Activated T-helper 17 cell treated with anti-CD3 and anti-CD28 coated beads, Interleukin-2, amount 50 U/mL, for 72 hours (primary cell): ENCODE measurements at places on chromosomes 4 and X. TPM values are rescaled to one million over a fixed set of nuclear protein-coding genes. Genes with fewer than 3 reads are reported as not detected.

NLGN4X gene
- total RNA-seq, result not detected

CETN2 gene
- 5.2 TPM for total RNA-seq

IDH3G gene
- 62.0 TPM for total RNA-seq

TNMD gene
- not detected for total RNA-seq

RXFP1 gene
- not detected for total RNA-seq

CFAP99 gene
- total RNA-seq, result 0.11 TPM

KIT gene
- 0.69 TPM for total RNA-seq

CENPVL2 gene
- not detected for total RNA-seq

SLC16A2 gene
- total RNA-seq, result 0.11 TPM

GCNA gene
- total RNA-seq, result 10.7 TPM

NAP1L3 gene
- 1.6 TPM for total RNA-seq

CYTL1 gene
- not detected for total RNA-seq

KANTR gene
- 18.6 TPM for total RNA-seq

SPP1 gene
- 0.21 TPM for total RNA-seq

MAGIX gene
- total RNA-seq, result 1.5 TPM

SASH3 gene
- 191 TPM for total RNA-seq

ITM2A gene
- total RNA-seq, result 74.9 TPM

PPBP gene
- not detected for total RNA-seq

GPR173 gene
- not detected for total RNA-seq

COX7B2 gene
- not detected for total RNA-seq

GLRA3 gene
- not detected for total RNA-seq

CHIC1 gene
- 8.3 TPM for total RNA-seq

MAGEB17 gene
- not detected for total RNA-seq
